Chondrocyte (in vitro differentiated cells): ENCODE measurements at places on chromosomes 12 and 14. TPM values are rescaled to one million over a fixed set of nuclear protein-coding genes. Genes with fewer than 3 reads are reported as not detected.

The CLEC9A gene
- total RNA-seq = not detected in 3 replicates

The CLEC4C gene
- total RNA-seq = not detected in 3 replicates

The NUAK1 gene
- total RNA-seq = 78.1 to 81.4 TPM (median 78.5 TPM) in 3 replicates

The ERBB3 gene
- 0.52 to 1.7 TPM (median 1.4 TPM) in 3 replicates for total RNA-seq

The STYK1 gene
- total RNA-seq = 0.12 to 0.31 TPM (median 0.15 TPM) in 3 replicates

- H3K27me3 ChIP-seq = peaks cover 11% of the 10 kb centered on the region
- no peak overlapping the region for H3K27ac ChIP-seq
- H3K4me1 ChIP-seq = peaks cover 3% of the 10 kb centered on the region
- no peak for DNase-seq
- H3K36me3 ChIP-seq = no peaks in the 10 kb centered on the region
Measured at GRCh38 chr12:45668641-45669040, 60.9 kb upstream of the ARID2 start.

- no peak for DNase-seq
- H3K27ac ChIP-seq = no peak overlapping the region
- peaks cover 26% of the 10 kb centered on the region for H3K4me1 ChIP-seq
- H3K4me3 ChIP-seq = no peak overlapping the region
Measured at GRCh38 chr12:52305921-52306705, 14.8 kb upstream of the KRT81 start.

GRCh38 chr14:93943052-93943451 lies 15.9 kb downstream of the FAM181A start:
- peaks cover 8% of the 10 kb centered on the region for H3K27me3 ChIP-seq
- no peaks in the 10 kb centered on the region for H3K36me3 ChIP-seq

DNA sequence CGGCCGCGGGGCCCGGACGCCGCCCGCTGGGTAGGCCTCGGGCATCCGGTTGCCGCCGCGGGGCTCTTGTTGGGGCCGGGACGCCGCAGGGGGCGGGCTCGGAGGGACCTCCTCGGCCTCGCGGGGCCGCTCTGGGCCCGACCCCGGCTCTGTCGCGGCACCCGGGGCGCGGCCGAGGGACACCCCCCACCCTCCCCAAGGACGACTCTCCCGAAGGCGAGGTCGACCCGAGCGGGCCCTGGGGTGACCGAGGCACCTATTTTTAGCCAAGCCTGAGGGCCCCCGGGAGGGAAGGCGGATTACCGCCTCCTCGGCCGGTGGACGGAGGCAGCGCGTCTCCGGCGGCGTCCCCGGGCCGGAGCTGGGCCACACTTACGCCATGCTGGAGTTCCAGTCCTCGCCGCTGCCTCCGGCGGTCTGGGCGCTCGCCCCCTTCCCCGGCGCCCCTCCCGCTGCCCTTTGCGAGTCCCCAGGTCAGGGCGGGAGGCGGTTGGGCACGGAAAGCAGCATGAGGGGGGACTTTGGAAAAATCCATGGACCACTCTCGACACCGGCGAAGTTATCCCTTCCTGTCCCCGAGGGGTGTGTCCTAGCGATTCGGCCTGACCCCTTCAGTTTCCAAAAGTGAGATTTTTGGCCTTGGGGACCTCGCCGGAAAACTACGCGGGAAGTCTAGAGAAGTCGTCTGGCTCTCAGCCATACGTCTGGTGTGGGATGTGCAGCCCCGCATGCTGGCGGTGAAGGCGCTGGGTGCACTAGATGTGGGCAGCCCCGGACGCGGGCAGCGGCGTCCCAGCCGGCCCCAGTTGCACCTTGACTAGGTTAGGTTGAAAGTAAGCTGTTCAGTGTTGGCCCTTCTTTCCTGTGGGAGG lies 699 bp downstream of the KTN1 start:
- peak overlapping the region; percentile 87 for H3K4me3 ChIP-seq
- no peak for DNase-seq
- peak overlapping the region; percentile 89 for H3K27ac ChIP-seq
- H3K27me3 ChIP-seq = no peaks in the 10 kb centered on the region
- H3K36me3 ChIP-seq = no peaks in the 10 kb centered on the region

DNA sequence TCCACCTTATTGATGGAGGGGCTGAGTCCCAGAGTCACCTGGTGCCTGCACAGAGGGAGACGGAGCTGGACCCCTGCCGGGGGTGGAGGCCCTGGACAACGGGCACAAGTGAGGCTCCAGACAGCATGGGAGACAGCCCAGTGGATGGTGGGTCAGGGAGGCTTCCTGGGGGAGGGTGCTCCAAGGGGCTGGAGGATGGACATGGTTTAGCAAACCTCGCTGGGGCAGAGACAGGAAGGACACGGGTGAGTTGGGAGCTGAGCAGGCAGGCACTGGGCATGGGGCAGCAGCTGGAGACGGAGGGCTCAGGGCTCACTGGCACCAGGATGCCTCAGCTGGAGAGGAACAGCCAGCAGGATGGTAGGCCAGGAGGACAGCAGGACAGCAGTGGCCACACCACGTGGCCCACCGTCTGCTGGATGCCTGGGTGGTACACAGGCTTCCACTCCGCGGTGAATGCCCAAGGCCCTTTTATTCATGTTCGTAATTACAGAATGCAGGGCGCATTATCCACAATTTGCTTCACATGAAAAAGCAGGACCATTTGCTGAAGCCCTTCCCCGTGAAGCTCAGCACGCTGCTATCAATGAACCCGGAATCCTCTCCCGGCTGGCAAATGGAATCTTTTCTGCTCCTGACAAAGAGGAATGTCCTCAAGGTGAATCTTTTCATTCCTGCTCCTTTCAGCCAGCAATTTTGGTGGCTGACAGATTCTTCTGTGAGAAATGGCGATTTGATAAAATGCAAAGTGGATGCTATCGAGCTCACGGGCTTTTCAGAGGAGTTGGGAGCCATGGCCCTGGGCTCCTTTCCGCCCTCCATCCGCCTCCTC lies 138.1 kb upstream of the C14orf180 start:
- H3K4me3 ChIP-seq = no peak overlapping the region
- no peak for DNase-seq
- peaks cover 7% of the 10 kb centered on the region for H3K27me3 ChIP-seq
- no peak overlapping the region for H3K27ac ChIP-seq

GRCh38 chr12:46660719-46661109 lies 165.1 kb downstream of the SLC38A4 start:
- H3K36me3 ChIP-seq = no peaks in the 10 kb centered on the region
- no peaks in the 10 kb centered on the region for H3K27me3 ChIP-seq
- H3K27ac ChIP-seq = peak overlapping the region; percentile 95
- H3K4me3 ChIP-seq = no peak overlapping the region
- no peak for DNase-seq

DNA sequence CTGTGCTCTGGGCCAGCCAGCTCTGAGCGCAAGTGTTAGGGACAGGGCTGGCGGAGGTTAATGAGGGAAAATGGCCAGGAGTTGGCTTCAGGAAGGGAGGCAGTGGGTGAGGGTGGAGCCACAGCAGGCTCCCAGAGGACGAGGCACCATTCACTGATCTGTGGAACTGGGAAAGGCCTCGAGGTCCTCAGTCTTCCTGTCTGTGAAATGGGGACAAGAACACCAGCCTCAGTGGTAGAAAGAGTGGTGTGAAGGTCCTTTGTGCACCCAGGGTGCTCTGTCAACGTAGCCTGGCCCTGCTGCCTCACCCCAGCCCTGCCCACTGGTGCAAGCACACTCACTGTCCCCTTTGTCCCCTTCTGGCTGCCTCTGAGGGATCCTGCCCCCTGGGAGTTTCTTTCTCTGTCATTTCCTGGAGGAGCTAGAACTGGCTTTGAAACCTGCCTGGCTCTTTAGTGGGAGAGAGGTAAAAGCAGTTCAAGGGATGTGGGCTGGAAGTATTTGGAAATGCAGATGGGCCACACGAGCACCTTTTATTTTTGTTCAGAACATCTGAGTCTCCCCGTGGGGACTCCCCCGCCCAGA lies 25.0 kb downstream of the SYNDIG1L start:
- DNase-seq = no peak
- H3K4me3 ChIP-seq = peak overlapping the region; percentile 20
- H3K36me3 ChIP-seq = no peaks in the 10 kb centered on the region
